ENCODE measurements at places on chromosomes 4 and X.
A peak's percentile ranks its signal among the peaks of the same experiment; 100 is the strongest.

DNA sequence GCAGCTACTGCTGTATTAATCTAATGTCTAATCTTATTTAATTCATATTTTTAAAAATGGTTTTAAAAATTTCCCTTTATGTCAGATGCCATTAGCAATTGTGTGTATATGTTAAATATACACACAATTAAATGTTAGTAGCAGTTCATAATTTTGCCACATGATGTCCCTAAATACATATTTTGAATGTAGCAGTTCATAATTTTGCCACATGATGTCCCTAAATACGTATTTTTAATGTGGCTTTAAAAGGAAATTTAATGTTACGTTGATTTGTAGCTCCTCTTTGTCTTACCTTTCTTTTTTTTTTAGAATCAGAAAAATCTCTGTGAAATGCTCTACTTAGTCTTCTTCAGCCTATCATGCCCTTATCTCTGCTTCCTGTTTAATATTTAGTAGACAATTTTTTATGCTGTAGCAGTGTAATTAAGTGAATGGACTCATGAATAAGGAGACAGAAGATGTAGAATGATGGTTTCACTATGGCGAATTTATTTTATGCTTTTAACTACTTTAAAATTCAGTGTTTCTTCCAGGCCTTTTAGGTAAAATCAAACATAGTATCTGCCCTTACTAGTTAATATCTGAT, 26.1 kb downstream of the RBM46 start:
- no peak for DNase-seq
- no peaks in the 10 kb centered on the region for H3K27me3 ChIP-seq
- no peak overlapping the region for H3K27ac ChIP-seq
- no peaks in the 10 kb centered on the region for H3K36me3 ChIP-seq

- H3K4me1 ChIP-seq = no peaks in the 10 kb centered on the region
- H3K27me3 ChIP-seq = no peaks in the 10 kb centered on the region
- H3K36me3 ChIP-seq = no peaks in the 10 kb centered on the region
- DNase-seq = no peak
- H3K4me3 ChIP-seq = no peak overlapping the region
- H3K27ac ChIP-seq = no peak overlapping the region
These were observed 142.4 kb downstream of the ANXA5 start for GRCh38 chr4:121554382-121554781.

GRCh38 chr4:58214376-58214775, 1104.2 kb upstream of the IGFBP7 start:
- no peaks in the 10 kb centered on the region for H3K4me1 ChIP-seq
- DNase-seq = no peak
- no peak overlapping the region for H3K27ac ChIP-seq
- H3K36me3 ChIP-seq = no peaks in the 10 kb centered on the region
- H3K27me3 ChIP-seq = no peaks in the 10 kb centered on the region

- peak; percentile 89 for DNase-seq
- peak overlapping the region; percentile 73 for H3K27ac ChIP-seq
- H3K4me1 ChIP-seq = peaks cover 97% of the 10 kb centered on the region
- H3K36me3 ChIP-seq = peaks cover 6% of the 10 kb centered on the region
- no peaks in the 10 kb centered on the region for H3K27me3 ChIP-seq
These were observed 139.5 kb downstream of the SH3KBP1 start for GRCh38 chrX:19747652-19748610.

DNA sequence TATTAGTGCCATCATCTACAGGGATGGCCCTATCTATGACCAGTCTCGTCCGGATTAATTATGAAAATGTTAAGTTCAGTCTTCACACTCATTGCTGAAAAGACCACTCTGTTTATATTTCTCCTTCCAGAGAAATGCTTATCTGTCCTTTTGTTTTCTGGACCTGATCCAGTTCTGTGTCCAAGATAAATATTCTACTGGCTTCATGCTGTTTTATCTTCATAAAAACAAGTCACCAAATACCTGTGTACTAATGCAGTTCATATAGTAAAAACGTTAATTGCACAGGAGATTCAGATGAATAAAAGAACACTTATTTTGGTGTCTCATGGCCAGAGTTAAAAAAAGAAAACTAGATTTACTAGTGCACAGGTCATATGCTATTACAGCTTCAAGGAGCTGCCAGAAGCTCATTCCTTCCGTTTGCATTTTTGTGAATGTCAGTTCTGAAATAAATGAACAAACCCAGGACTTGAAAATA, 17.3 kb downstream of the FNIP2 start:
- no peak overlapping the region for H3K27ac ChIP-seq
- DNase-seq = no peak
- H3K36me3 ChIP-seq = no peaks in the 10 kb centered on the region
- no peak overlapping the region for H3K4me3 ChIP-seq

DNA sequence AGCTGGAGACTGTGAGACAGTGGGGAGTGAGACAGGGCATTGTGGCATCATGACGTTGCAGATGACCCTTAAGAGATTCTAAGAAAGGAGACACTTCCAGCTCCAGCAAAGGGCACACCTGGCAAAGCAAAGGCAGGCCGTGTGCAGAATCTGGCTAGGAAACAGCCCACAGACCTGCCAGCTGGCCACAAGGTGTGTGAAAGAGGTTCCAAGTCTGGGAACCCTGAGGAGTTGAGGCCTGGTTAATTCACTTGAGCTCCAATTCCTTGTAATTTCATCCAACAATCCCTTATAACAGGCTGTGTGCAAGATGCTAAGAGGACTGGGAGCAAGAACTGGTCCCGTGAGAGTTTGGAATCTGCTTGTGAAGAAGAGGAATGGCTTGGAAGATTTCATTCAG, 72.8 kb upstream of the FAM9A start:
- H3K4me3 ChIP-seq = no peak overlapping the region
- no peak overlapping the region for H3K27ac ChIP-seq
- no peaks in the 10 kb centered on the region for H3K36me3 ChIP-seq

GRCh38 chr4:41652971-41653370, 95.6 kb downstream of the PHOX2B start:
- no peaks in the 10 kb centered on the region for H3K27me3 ChIP-seq
- H3K36me3 ChIP-seq = no peaks in the 10 kb centered on the region
- no peak overlapping the region for H3K27ac ChIP-seq
- no peak overlapping the region for H3K4me3 ChIP-seq

- no peaks in the 10 kb centered on the region for H3K27me3 ChIP-seq
- H3K27ac ChIP-seq = no peak overlapping the region
- no peaks in the 10 kb centered on the region for H3K36me3 ChIP-seq
- no peak overlapping the region for H3K4me3 ChIP-seq
- DNase-seq = no peak
- H3K4me1 ChIP-seq = no peaks in the 10 kb centered on the region
These were observed 393.8 kb downstream of the INPP4B start for GRCh38 chr4:142452161-142452855.

GRCh38 chr4:123037804-123038203, 115.4 kb upstream of the NUDT6 start:
- no peak overlapping the region for H3K27ac ChIP-seq
- no peaks in the 10 kb centered on the region for H3K4me1 ChIP-seq
- H3K36me3 ChIP-seq = no peaks in the 10 kb centered on the region
- H3K27me3 ChIP-seq = no peaks in the 10 kb centered on the region
- DNase-seq = no peak

DNA sequence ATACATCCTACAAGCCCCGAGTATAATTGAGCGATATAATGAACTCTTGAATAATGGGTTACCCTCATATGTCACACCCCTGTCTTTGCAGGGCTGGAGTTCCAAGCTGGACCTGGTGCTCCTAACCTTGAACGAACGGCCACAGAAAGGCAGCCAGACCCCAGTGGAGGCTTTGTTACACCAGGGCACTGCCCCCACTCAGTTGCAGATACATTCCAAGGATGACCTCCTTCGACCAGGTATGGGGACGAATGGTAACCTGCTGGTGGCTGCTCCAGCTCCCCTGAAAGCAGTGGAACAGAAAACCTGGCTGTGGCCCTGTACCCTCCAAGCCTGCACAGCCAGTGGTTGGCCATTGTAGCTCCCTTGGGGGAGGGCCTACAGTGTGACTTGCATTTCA, 56.6 kb upstream of the CCDC149 start:
- no peaks in the 10 kb centered on the region for H3K4me1 ChIP-seq
- no peak for DNase-seq
- H3K27ac ChIP-seq = no peak overlapping the region

DNA sequence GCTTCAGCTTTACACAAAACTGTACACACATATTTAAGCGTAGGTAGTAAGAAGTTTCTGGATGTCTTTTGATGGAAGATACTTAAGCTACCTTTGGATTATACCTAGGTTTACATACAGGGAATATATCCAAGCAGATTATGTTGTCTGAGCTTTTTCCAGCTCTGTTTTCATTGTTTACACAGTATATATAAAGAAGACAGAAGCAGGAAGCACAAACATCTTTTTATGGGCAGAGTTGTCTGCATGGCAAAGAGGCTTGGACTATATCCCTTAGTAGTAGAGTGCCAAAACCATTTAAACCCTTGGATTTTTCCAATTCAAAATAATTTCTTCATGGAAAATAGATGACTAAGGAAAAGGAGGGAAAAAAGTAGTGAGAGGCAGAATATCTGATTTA, 329.4 kb upstream of the AGA start:
- no peak overlapping the region for H3K27ac ChIP-seq
- H3K4me3 ChIP-seq = no peak overlapping the region
- H3K27me3 ChIP-seq = no peaks in the 10 kb centered on the region
- H3K36me3 ChIP-seq = no peaks in the 10 kb centered on the region
- no peak for DNase-seq
- H3K4me1 ChIP-seq = no peaks in the 10 kb centered on the region

DNA sequence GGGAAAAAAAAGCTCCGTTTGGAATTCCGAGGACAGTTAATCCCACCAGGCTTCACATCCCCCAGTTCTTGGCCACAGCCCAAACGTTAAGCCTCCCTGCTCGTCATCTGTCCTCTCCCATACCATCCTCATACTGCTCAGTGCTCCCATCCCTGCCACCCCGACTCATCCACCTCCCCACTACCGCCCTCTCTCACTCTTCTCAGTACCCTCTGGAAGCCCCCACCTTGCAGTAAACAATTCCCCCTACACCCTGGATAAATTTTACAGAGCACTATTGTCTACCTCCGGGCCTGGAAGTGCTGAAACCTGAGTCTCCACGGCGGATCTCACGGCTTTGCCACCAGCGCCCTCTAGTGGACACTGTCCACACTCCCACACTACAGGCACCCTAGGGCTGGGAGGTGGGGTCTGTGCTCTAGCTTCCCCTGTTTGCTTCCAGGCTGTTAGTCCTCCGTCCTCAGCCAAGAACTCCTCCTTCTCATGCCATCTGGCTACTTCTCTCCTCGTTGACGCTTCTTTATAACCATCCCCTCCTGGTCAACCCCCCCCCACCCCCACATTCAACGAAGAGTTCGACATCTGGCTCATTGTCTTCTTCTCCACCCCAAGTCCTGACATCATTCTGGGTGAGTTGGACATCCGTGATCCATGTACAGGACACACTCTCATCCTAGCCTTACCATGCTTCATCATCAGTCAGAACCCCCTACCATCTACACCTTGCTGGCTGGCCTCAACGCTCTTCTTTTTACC, 54.5 kb downstream of the RTL9 start:
- no peaks in the 10 kb centered on the region for H3K27me3 ChIP-seq
- no peaks in the 10 kb centered on the region for H3K4me1 ChIP-seq
- no peak overlapping the region for H3K27ac ChIP-seq
- H3K36me3 ChIP-seq = no peaks in the 10 kb centered on the region
- H3K4me3 ChIP-seq = no peak overlapping the region

- DNase-seq = no peak
- H3K4me1 ChIP-seq = no peaks in the 10 kb centered on the region
- H3K4me3 ChIP-seq = no peak overlapping the region
- no peaks in the 10 kb centered on the region for H3K27me3 ChIP-seq
- no peak overlapping the region for H3K27ac ChIP-seq
These were observed 847.0 kb downstream of the TRIML1 start for GRCh38 chr4:188986271-188986689.

- H3K4me3 ChIP-seq = no peak overlapping the region
- no peak for DNase-seq
- peaks cover 5% of the 10 kb centered on the region for H3K4me1 ChIP-seq
- H3K27ac ChIP-seq = no peak overlapping the region
- no peaks in the 10 kb centered on the region for H3K27me3 ChIP-seq
These were observed 287.9 kb downstream of the PPP1R2C start for GRCh38 chrX:42490111-42490510.

GRCh38 chrX:40494005-40494404, 86.8 kb upstream of the ATP6AP2 start:
- no peaks in the 10 kb centered on the region for H3K36me3 ChIP-seq
- no peak for DNase-seq
- H3K4me1 ChIP-seq = no peaks in the 10 kb centered on the region

GRCh38 chrX:2261831-2262667, 238.7 kb downstream of the DHRSX start:
- H3K27ac ChIP-seq = no peak overlapping the region
- no peak overlapping the region for H3K4me3 ChIP-seq
- no peaks in the 10 kb centered on the region for H3K4me1 ChIP-seq
- H3K36me3 ChIP-seq = peaks cover 16% of the 10 kb centered on the region
- no peak for DNase-seq
- no peaks in the 10 kb centered on the region for H3K27me3 ChIP-seq

- no peaks in the 10 kb centered on the region for H3K36me3 ChIP-seq
- no peaks in the 10 kb centered on the region for H3K27me3 ChIP-seq
- DNase-seq = no peak
- H3K4me1 ChIP-seq = no peaks in the 10 kb centered on the region
These were observed 62.3 kb upstream of the LNX1 start for GRCh38 chr4:53653484-53654053.

DNA sequence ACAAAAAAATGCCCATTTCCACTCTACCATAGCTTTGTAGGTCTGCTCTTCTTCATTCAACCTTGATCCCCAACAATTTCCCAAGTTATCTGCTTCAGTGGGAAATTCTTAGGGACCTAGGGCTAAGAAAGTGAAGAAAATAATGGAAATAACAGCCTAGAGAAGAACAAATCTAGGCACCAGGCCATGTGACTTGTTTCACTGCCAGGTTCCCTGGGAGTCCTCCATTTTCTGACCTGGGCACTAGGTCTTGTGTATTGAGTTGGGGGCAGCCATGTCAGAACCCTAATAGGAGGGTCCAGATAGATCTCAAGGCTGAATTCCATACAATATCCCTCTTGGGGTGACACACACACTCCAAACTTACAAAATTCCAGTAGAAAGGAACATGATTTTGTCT, 194.6 kb upstream of the STK26 start:
- DNase-seq = no peak
- H3K4me1 ChIP-seq = peaks cover 8% of the 10 kb centered on the region
- H3K4me3 ChIP-seq = no peak overlapping the region

GRCh38 chrX:52424656-52425055, 55.8 kb downstream of the XAGE2 start:
- no peaks in the 10 kb centered on the region for H3K4me1 ChIP-seq
- no peak overlapping the region for H3K27ac ChIP-seq
- H3K36me3 ChIP-seq = no peaks in the 10 kb centered on the region
- H3K27me3 ChIP-seq = no peaks in the 10 kb centered on the region
- no peak overlapping the region for H3K4me3 ChIP-seq
- DNase-seq = no peak

DNA sequence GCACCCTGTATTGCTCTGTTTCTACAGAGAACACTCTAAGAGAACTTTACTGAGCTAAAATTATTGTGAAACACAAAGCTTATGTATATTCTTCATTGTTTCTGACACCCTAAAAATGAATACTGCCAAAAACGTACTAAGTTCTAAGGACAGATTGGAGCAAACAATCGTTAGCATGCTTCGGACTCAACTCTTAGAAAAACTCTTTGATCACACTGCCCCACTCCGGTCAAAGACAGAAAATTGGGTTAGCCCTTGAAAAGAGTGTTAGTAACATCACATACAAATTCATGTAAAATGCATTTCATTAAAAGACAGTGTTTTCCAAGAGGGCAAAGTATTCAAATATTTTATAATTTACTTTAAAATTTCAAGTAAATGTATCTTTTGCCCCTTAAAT, 177.4 kb downstream of the DCHS2 start:
- H3K27ac ChIP-seq = no peak overlapping the region
- H3K4me3 ChIP-seq = no peak overlapping the region
- H3K36me3 ChIP-seq = no peaks in the 10 kb centered on the region
- DNase-seq = no peak
